Esophagus squamous epithelium (tissue), 5 donors: ENCODE measurements at places on chromosomes 7 and 10. TPM values are rescaled to one million over a fixed set of nuclear protein-coding genes. Genes with fewer than 3 reads are reported as not detected.

DNA sequence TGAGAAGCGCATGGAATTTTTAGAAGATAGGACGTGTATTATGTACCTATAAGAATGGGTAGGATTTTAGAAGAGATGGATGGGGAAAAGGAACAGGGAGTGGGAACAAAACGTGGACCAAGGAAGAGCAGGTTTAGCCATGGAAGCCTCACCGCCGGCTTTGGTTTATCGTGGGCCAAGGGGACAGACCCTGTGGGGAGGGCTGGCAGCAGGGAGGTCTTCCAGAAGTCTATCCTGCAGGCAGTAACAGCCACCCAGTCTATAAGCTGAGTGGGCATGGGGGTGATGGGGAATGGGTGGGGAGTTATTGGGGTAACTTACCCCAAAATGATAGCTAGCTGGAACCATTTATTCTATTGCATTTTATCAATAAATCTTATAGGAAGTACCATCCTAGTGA lies 44.9 kb downstream of the IKZF1 start:
- no peak overlapping the region for H3K4me3 ChIP-seq
- H3K4me1 ChIP-seq: no peaks in the 10 kb centered on the region
- DNase-seq: no peak
- no peaks in the 10 kb centered on the region for H3K36me3 ChIP-seq
- H3K27me3 ChIP-seq: no peaks in the 10 kb centered on the region

DNA sequence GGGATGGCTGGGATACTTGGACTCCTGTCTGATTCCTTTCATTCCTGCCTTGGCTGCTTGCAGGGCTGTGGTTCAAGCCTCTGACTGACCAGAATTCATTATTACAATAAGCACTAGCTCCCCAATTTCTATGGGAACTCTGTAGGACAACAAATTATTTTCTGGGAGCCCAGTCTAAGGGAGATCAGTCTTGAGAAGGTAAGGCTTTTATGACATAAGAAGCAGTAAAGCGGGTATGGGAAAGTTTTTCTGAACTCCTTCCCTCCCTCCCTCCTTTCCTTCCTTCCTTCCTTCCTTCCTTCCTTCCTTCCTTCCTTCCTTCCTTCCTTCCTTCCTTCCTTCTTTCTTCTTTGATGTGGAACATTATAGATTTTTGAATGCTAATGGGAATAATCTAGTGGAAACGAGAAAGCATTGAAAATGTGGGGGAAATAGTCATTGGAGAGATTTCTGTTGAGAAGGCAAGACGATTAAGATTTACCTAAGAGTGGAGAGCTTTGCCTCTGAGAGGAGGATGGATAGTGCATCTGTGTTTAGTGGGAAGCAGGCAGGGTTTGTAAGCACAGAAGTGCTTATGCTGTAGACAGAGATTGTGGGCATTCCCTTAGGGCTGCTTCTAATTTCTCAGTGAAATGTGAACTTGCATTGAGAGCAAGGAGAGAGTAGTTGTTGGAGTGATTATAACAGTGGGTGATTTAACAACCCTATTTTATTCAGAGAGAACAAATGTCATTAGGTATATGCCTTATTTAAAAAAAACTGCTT lies 201.5 kb downstream of the DNAJB9 start:
- H3K27me3 ChIP-seq: no peaks in the 10 kb centered on the region
- DNase-seq: no peak
- no peak overlapping the region for H3K4me3 ChIP-seq
- no peaks in the 10 kb centered on the region for H3K4me1 ChIP-seq
- no peak overlapping the region for H3K27ac ChIP-seq

GRCh38 chr7:44335184-44335583 lies 9.8 kb upstream of the CAMK2B start:
- no peak for DNase-seq
- H3K27me3 ChIP-seq: no peaks in the 10 kb centered on the region
- no peak overlapping the region for H3K4me3 ChIP-seq
- H3K36me3 ChIP-seq: no peaks in the 10 kb centered on the region
- H3K4me1 ChIP-seq: no peaks in the 10 kb centered on the region

- H3K4me3 ChIP-seq: no peak overlapping the region
- H3K27ac ChIP-seq: no peak overlapping the region
- H3K27me3 ChIP-seq: no peaks in the 10 kb centered on the region
- H3K36me3 ChIP-seq: no peaks in the 10 kb centered on the region
- peaks cover 11% of the 10 kb centered on the region for H3K4me1 ChIP-seq
- no peak for DNase-seq
Observed at GRCh38 chr7:82166260-82167015, 277.1 kb downstream of the CACNA2D1 start.

GRCh38 chr7:134293002-134293740 lies 23.6 kb downstream of the SLC35B4 start:
- H3K4me3 ChIP-seq: no peak overlapping the region
- H3K36me3 ChIP-seq: peaks cover 5% of the 10 kb centered on the region
- H3K4me1 ChIP-seq: no peaks in the 10 kb centered on the region
- H3K27me3 ChIP-seq: no peaks in the 10 kb centered on the region
- no peak overlapping the region for H3K27ac ChIP-seq

GRCh38 chr10:61961278-61961677 lies 59.8 kb downstream of the ARID5B start:
- H3K27ac ChIP-seq: no peak overlapping the region
- no peak for DNase-seq
- peaks cover 4% of the 10 kb centered on the region for H3K4me1 ChIP-seq
- H3K27me3 ChIP-seq: no peaks in the 10 kb centered on the region
- no peaks in the 10 kb centered on the region for H3K36me3 ChIP-seq

DNA sequence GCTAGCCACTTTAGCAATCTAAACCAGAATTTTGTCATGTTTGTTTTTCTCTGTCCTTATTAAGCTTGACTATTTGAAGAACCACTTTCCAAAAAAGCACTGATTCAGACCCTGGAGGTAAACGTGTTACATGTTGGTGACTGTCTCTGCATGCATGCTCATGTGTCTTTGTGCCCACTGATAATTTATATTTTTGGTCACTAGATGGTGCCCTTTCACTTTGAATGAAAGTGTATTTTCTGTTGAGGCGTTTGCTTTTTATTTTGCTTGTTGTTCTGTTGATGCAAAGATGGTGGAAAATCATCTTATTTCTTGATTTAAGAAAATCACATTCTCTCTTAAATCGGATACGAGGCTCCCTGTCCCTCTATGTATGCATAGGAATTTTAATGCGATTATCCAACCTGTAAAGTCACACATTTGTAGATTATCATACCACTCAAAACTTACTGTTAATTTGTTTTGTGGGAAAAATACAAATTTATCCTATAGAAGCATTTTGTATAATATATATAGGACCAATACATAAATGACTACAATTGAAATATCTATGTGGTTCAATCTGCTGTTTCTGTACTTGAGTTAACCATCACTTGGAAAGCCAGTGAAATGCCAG lies 269.3 kb downstream of the BICC1 start:
- no peaks in the 10 kb centered on the region for H3K36me3 ChIP-seq
- no peaks in the 10 kb centered on the region for H3K27me3 ChIP-seq
- H3K4me3 ChIP-seq: no peak overlapping the region
- H3K4me1 ChIP-seq: peaks cover 4% of the 10 kb centered on the region

DNA sequence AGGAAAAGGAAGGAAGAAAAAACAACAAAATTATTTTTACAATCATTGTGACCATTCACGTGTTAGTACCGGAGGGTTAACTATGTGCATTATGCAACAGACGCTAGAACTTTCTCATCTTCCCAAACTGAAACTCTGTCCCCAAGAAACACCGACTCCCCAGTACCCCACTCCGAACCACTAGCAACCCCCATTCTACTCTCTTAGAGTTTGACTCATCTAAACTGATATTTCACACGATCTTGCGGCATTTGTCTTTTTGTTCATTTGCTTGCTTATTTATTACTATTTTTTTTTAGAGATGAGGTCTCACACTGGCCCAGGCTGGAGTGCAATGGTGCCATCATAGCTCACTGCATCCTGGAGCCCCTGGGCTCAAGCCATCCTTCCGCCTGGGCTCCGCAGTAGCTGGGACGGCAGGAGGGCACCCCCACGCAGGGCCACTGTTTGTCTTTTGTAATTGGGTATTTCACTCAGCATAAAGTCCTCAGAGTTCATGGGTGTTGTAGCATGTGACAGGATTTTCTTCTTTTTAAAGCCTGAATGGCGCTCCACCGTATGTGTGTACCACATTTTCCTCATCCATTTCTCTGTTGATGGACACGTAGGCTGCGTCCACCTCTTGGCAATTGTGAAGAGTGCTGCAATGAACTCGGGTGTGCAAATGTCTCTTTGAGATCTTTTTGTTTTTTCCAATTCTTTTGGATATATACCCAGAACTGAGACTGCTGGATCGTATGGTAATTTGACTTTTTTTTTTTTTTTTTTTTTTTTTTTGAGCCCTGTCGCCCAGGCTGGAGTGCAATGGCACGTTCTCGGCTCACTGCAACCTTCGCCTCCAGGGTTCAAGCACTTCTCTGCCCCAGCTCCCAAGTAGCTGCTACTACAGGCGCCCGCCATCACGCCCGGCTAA lies 9.5 kb downstream of the MNX1 start:
- peak overlapping the region; percentile 35 for H3K4me3 ChIP-seq
- H3K36me3 ChIP-seq: no peaks in the 10 kb centered on the region
- DNase-seq: no peak
- peaks cover 63% of the 10 kb centered on the region for H3K4me1 ChIP-seq
- no peak overlapping the region for H3K27ac ChIP-seq

DNA sequence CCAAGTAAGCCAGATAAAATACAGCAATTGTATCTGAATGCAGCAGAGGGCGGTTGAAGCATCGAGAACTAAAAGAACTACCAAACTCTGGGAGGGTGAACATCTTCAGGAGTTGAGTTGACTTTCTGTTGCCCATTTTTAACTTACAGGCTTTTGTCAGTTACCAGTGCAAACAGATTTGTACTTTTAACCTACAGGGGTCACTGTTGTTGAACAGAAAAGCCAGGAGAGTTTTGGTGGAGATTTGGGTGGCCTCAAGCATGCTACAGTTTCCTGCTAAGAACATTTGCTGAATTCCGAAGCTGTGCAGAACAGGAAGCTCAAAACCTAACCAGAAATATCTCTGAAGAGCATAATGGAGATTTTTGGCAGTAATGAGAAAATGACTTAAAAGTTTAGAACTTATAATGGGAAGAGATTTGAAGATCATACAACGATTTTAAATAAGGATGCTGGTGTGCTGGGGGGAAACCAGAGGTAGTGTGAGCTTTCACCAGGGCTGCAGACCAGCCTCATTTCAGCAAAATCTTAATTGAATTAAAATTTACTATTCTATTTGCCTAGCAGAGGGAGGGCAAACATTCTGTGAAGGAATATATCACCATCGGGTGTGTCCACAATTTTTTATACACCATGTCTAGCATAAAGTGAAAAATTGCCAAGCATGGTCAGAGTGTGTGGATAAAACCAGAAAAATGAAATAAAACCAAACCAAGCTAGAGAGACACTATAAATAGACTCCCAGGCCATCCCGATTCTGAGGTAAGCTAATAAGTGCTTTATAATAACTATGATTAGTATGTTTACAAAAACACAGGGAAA lies 208.6 kb upstream of the CCDC6 start:
- no peak for DNase-seq
- H3K27me3 ChIP-seq: no peaks in the 10 kb centered on the region
- no peak overlapping the region for H3K4me3 ChIP-seq
- H3K4me1 ChIP-seq: no peaks in the 10 kb centered on the region

- peak overlapping the region; percentile 100 for H3K27ac ChIP-seq
- H3K4me1 ChIP-seq: peaks cover 47% of the 10 kb centered on the region
- no peaks in the 10 kb centered on the region for H3K27me3 ChIP-seq
- H3K4me3 ChIP-seq: peak overlapping the region; percentile 82
Observed at GRCh38 chr7:44884621-44885393, 523 bp downstream of the PURB start.

- H3K4me3 ChIP-seq: no peak overlapping the region
- DNase-seq: no peak
- H3K27ac ChIP-seq: no peak overlapping the region
- no peaks in the 10 kb centered on the region for H3K27me3 ChIP-seq
- no peaks in the 10 kb centered on the region for H3K4me1 ChIP-seq
Observed at GRCh38 chr7:70193514-70193913, 595.2 kb downstream of the AUTS2 start.

DNA sequence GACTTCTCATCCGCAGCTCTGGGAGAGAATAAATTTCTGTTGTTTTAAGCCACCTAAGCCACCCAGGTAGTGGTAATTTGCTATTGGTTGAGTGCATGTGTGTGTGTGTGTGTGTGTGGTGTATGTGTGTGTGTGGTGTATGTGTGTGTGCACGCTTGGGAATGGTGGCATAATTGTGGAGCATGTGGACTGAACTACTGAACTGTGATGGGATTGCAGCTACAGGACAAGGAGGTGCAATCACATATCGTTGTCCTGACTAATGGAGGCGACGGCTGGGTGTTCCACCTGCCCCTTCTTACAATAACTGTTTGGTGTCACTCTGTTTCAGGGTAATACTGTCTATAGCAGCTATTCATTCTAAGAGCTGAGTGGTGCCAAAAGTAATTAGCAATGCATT lies 448.7 kb upstream of the PFKP start:
- DNase-seq: no peak
- no peaks in the 10 kb centered on the region for H3K36me3 ChIP-seq
- H3K27ac ChIP-seq: no peak overlapping the region
- no peaks in the 10 kb centered on the region for H3K4me1 ChIP-seq
- H3K27me3 ChIP-seq: no peaks in the 10 kb centered on the region
- H3K4me3 ChIP-seq: no peak overlapping the region

GRCh38 chr7:1325246-1325645 lies 92.6 kb downstream of the UNCX start:
- no peak overlapping the region for H3K27ac ChIP-seq
- H3K27me3 ChIP-seq: no peaks in the 10 kb centered on the region
- DNase-seq: no peak
- no peaks in the 10 kb centered on the region for H3K36me3 ChIP-seq

- no peak overlapping the region for H3K4me3 ChIP-seq
- no peaks in the 10 kb centered on the region for H3K4me1 ChIP-seq
- H3K36me3 ChIP-seq: no peaks in the 10 kb centered on the region
- no peaks in the 10 kb centered on the region for H3K27me3 ChIP-seq
- H3K27ac ChIP-seq: no peak overlapping the region
Observed at GRCh38 chr7:41873741-41874140, 170.9 kb upstream of the INHBA start.

GRCh38 chr10:116732573-116732972 lies 9.8 kb downstream of the HSPA12A start:
- H3K4me3 ChIP-seq: no peak overlapping the region
- H3K4me1 ChIP-seq: no peaks in the 10 kb centered on the region
- H3K27ac ChIP-seq: no peak overlapping the region
- no peak for DNase-seq
- no peaks in the 10 kb centered on the region for H3K36me3 ChIP-seq

DNA sequence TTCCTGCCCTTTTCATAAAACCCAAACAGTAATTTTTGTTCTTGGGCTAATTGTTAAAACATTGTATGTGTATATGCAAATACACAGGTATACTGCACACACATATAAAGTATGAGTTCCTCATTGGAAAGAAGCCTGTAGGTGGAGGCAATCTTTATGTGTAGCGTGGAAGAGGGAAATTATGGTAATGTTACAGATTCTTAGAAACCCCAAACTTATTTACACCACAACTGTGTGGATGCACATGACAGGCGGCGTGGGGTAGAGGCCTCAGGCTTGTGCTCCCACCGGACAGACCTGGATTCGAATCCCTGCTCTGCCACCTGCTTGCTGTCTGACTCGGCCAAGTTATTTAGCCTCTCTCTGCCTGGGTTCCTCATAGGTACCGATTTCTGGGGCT lies 223.0 kb downstream of the CELF2 start:
- H3K36me3 ChIP-seq: no peaks in the 10 kb centered on the region
- DNase-seq: no peak
- H3K27me3 ChIP-seq: no peaks in the 10 kb centered on the region
- no peak overlapping the region for H3K4me3 ChIP-seq
- peaks cover 43% of the 10 kb centered on the region for H3K4me1 ChIP-seq
- H3K27ac ChIP-seq: no peak overlapping the region

The SP8 gene
- not detected for total RNA-seq

The CAMK2B gene
- total RNA-seq: 0.26 TPM

The SPDYE11 gene
- total RNA-seq: not detected

The RAMP3 gene
- total RNA-seq: 35.9 TPM

The HYAL4 gene
- total RNA-seq: not detected

The CTTNBP2 gene
- total RNA-seq: 18.0 TPM

The ZNF239 gene
- total RNA-seq: 2.3 TPM
